ENCODE measurements at places on chromosomes 6 and 20. TPM values are rescaled to one million over a fixed set of nuclear protein-coding genes. Genes with fewer than 3 reads are reported as not detected.

SPDEF gene
- total RNA-seq = not detected

LST1 gene
- 16.3 TPM for total RNA-seq

SOX4 gene
- 1.2 TPM for total RNA-seq

BNIP5 gene
- not detected for total RNA-seq

TFAP2D gene
- not detected for total RNA-seq

PTPRT gene
- not detected for total RNA-seq

TNF gene
- total RNA-seq = 162 TPM

MYH7B gene
- 0.19 TPM for total RNA-seq

OTOR gene
- total RNA-seq = not detected

RUNX2 gene
- 22.2 TPM for total RNA-seq

HTR1E gene
- total RNA-seq = not detected

ANKRD6 gene
- 3.9 TPM for total RNA-seq

DEFB126 gene
- total RNA-seq = not detected

RHAG gene
- not detected for total RNA-seq

PRND gene
- not detected for total RNA-seq

VGLL2 gene
- not detected for total RNA-seq

SSR1 gene
- 160 TPM for total RNA-seq

TMEM14C gene
- total RNA-seq = 68.5 TPM

ZSCAN23 gene
- total RNA-seq = 1.3 TPM

RNF39 gene
- total RNA-seq = not detected

DYNLT2 gene
- total RNA-seq = 2.0 TPM

COL9A3 gene
- not detected for total RNA-seq

STX11 gene
- total RNA-seq = 24.7 TPM

RAET1G gene
- not detected for total RNA-seq

JPH2 gene
- total RNA-seq = not detected

SLC25A27 gene
- 1.1 TPM for total RNA-seq

ANGPT4 gene
- total RNA-seq = not detected

PROKR2 gene
- total RNA-seq = not detected

RIMS4 gene
- total RNA-seq = 0.04 TPM

TMEM242 gene
- total RNA-seq = 12.2 TPM

AFG1L gene
- 5.1 TPM for total RNA-seq

SNAP91 gene
- total RNA-seq = not detected

TBC1D22B gene
- 13.1 TPM for total RNA-seq

ULBP3 gene
- 1.0 TPM for total RNA-seq

DEFB125 gene
- total RNA-seq = not detected

DEFB121 gene
- total RNA-seq = not detected

SLC22A2 gene
- total RNA-seq = not detected
